ENCODE measurements at places on chromosomes 3 and 15.

- DNase-seq = no peak
Measured at GRCh38 chr3:136050250-136050649, 84.7 kb downstream of the PPP2R3A start.

DNA sequence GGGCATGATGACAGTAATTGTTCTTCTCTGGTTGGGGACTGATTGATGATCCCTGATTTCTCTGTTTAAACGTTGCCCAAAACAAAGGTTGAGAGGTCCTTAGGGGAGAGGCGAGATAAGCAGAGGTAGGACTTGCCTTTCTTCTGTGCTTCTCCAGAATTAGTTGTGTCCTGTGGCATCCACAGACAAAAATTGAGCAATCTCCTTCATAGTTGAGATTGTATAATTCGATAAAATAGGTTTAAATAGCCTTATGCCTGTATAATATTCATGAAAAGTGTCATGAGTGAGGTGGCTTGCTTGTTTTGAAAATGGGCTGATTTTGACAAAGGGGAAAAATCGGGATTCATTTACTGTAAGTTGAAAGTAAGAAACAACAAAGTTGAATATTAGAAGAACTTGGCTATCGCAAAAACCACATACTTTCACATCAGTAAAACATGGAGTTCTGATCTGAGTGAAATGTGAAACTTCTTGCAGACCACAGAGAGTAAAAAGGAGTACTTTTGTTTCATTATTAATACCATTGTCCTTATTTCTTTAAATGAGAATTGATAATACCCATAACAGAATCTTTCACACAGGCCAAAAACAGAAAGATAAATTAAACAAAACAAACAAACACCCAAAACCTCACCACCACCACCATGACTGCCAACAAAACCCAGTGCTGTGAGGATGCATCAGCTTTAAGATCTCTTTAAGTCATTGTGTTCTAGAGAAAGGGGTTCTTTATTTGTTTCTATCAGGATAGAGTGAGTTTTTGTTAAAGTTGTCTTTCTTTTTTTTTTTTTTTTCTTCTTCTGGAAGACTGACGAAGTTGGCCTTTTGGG, 155.7 kb downstream of the LPP start:
- no peak for DNase-seq

GRCh38 chr3:116285781-116286421, 159.4 kb downstream of the LSAMP start:
- no peak for DNase-seq

GRCh38 chr3:101954936-101955335, 105.6 kb downstream of the NFKBIZ start:
- DNase-seq = no peak

DNA sequence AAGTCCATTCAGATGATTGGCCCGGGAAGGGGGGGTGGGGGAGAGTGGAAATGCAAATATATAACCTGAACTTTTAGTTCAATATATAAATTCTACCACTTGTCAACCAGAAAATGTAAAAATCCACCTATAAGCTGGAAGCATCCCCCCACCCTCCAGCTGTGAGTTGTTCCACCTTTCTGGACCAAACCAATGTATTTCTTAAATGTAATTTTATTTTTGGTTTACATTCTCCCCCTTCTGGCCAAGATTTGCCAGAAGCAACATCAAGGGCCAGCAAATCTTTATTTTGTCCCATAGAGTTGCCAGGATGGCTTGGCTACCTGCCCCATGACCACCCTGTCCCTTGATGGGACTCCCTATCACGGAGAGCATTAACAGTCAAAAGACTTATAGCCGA, 545.7 kb downstream of the TBL1XR1 start:
- DNase-seq = no peak

DNA sequence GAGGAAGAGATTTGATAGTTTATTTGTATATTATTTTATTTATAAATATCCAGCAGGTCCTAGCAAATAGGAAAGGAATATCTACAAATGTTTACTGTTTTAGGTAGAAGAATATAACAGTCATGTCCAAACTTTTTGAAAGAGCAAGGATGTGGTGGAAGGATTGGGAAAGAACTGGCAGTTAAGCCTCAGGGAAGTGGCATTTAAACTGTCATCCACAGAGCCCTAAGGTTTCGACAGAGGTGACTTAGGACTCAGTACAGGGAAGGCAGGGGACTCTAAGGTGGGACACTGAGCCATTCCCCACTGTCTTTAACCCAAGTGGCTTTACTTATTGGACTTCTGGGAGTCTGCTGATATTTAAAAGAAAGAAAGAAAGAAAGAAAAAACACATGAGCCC, 11.8 kb upstream of the TMEM87A start:
- no peak for DNase-seq

DNA sequence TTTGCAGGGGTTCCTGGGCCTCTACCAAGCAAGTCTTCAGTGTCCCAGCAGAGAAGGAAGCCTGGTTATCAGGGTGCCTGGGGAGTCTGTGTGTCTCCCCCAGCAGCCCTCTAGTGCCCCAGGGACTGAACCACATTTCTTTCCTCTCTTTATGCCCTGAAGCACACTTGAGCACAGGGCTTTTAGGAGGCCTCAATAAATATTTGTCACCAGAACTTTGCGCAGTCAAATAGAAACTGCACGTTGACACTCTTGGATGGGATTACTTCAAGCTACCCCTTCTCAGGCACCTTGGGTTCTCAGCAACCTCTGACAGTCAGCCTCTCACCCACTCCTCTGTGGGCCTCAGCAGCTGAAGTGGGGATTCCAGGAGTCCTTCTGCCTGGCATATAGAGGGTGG, 226.6 kb upstream of the HES1 start:
- no peak for DNase-seq

- no peak for DNase-seq
Measured at GRCh38 chr3:61078048-61078752, 173.1 kb downstream of the FHIT start.

DNA sequence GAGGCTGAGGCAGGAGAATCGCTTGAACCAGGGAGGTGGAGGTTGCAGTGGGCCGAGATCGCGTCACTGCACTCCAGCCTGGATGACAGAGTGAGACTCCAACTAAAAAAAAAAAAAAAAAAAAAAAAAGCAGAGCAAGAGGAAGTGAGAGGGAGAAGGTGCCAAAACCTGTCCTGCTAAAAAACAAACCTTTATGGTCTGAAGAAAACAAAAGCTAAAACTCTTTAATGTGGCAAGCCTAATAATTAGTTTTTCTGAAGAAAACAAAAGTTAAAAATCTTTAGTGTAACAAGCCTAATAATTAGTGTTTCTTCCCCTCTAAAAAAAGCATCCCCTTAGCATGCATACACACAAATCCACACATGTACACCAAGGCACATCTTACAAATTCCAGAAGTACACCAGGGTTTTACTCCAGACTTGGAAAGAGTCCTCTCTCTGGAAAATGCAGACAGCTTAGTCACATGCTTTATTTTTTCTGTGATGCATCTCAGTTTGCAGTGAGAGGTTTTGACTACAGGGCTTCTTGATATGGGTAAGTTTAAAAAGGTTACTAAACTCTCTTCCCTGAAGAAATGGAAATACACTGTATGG, 65.9 kb downstream of the HACD2 start:
- DNase-seq = no peak

DNA sequence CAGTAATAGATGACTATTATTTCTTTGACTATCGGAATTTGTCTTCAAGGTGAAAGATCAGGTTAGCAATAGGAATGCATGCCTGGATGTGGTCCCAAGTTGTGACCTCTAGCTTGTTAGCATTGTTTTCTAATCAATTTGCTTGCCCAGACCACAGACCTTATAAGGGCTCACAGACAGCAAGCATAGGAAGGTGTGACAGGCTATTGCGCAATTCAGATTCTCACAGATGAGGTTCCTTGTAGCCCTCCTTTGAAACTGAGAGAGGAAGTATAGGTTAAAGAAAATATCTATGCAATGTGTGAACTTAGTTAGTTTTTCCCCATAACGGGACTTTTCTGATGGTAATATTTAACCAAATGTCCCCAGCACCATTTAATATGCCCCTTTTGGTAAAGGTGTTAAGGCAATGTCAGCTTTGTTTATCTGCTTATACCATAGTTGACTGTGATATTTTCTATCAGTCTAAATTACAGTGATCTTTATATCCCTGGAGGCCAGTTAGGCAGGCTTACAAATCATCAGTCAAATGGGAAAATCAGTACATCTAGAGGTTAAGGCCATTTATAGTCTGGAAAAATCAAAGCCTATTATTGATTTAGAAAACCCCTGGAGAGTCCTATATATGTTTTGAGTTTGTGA, 168.1 kb upstream of the MBNL1 start:
- DNase-seq = no peak

DNA sequence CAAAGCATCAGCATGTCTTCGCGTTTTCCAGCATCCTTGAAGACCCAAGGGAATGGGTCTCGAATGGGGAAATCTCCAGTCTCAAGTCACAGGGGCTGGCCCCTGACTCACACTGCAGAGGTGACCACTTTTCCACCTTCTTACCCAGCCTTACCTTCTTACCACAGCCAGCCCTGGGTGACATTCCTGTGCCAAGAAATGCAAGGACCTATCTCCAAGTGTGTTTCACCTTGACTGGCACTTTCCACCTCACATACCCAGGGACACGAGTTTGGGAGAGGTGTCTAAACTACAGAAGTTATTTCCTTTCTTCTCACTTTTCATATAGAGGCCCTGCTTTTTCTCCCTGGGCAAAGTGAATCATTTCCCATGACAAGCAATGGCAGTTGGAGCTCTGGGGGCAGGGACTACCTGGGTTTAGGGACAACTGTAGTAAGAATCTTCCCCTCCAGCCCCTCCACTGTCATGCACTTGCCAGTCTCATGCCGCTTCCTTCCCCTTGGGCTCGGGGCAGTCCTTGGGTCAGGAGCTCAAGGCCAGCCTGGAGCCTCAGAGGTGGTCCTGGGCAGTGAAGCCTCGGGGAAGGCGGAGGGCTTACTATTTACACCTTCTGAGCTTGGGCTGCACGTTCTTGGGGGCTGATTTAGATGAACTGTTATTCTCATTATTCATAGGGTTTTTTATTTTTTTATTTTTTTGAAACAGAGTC, 16.8 kb downstream of the PAQR5 start:
- no peak for DNase-seq

GRCh38 chr15:67396114-67396513, 124.8 kb upstream of the C15orf61 start:
- DNase-seq = no peak

- no peak for DNase-seq
Measured at GRCh38 chr3:29486096-29486495, 205.2 kb downstream of the RBMS3 start.

GRCh38 chr3:50238549-50239026, 2.6 kb downstream of the GNAI2 start:
- DNase-seq = peak; percentile 20

- no peak for DNase-seq
Measured at GRCh38 chr3:1616744-1617143, 481.9 kb upstream of the CNTN4 start.

DNA sequence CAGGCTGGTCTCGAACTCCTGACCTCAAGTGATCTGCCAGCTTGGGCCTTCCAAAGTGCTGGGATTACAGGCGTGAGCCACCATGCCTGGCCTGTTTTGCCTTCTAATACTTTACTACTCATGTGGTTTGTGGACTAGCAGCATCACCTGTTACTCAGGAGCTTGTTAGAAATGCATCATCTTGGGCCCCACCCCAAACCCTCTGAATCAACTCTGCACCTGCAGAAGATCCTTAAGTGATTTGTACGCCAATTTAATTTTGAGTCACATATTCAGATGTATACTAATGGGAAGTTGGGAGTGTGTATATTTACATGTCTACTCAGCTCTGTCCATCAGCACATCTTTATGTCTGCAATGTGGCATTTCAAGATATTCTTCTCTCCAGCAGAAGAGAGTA, 6.1 kb downstream of the TBC1D21 start:
- DNase-seq = no peak

DNA sequence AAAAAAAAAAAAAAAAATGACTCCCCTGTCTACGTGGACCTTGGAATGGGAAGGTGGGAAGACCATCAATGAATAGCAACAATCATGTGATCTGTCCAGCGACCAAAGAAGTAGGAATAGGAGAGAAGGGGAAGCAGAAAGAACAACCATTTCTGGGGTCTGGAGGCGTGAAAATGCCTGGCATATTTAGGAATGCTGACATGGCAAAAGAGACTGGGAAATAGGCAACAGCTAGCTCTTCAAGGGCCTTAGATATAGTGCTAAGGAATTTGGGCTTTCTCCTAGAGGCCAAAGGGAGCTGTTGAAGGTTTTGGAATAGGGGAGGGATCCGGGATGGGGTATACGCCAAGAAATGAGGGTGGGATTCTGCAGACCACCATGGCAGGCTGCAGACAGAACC, 5.9 kb downstream of the SLC22A13 start:
- no peak for DNase-seq

GRCh38 chr3:182979674-182980191, 605 bp downstream of the DCUN1D1 start:
- DNase-seq = peak; percentile 1

- no peak for DNase-seq
Measured at GRCh38 chr3:65508750-65509422, 529.8 kb downstream of the MAGI1 start.

GRCh38 chr3:10447527-10448260, 57.7 kb downstream of the ATP2B2 start:
- no peak for DNase-seq

- peak; percentile 71 for DNase-seq
Measured at GRCh38 chr15:44719293-44719999, 8.1 kb downstream of the B2M start.

- no peak for DNase-seq
Measured at GRCh38 chr3:70990723-70991122, 592.8 kb downstream of the FOXP1 start.

GRCh38 chr15:101058735-101059134, 139.6 kb downstream of the LRRK1 start:
- DNase-seq = no peak

- no peak for DNase-seq
Measured at GRCh38 chr3:197298945-197299854, 788 bp upstream of the DLG1 start.

DNA sequence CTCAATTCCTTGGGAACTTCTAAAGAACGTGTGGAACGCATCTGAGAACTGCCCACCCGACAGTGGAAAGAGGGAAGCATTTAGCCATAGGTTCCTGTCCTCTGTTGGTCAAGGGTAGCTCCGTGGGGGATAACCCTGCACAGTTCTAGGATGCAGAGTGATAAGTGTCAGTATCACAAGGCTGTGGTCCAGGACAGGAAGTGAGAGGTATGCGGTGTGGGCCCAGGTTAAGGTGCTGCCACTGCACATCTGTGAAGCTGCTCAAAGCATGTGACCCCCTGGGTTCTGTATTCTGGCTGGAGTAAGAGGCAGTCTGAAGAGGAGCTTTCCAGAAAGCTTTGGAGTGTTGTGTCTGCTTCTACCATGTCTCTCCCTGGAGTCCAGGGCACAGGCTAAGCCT, 51.7 kb upstream of the HES1 start:
- DNase-seq = no peak

DNA sequence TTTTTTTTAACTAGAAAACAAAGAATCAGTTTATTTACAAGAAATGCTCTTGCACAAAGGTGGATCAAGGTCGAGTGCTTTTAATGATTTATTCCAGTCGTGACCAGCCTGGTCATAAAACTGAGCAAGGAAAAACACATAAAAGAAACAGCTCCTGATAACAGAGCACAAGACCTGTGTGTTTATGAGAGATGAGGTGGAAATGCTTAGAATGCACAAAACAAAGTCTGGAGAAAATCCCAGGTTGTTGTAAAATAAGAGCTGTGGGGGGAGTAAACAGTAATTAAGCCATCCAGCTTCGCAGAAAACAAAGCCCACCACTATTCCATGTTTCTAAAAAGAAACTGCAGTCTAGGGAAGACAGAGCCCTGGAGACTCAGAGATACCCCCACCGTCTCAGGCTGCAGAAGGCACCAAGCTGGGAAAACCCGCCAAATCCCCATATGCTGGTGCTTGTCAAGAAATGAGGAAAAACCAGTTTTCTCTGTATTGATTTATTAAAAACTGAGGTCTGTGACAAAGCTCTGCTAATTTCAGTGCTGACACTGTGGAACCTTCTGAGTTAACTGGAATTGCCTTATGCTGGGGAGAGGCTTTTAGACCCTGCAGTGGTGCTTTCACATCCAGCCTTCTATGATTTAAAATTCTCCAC, 139.3 kb downstream of the ADAMTS17 start:
- DNase-seq = no peak
